Fibroblast of skin of abdomen (primary cell): ENCODE measurements at places on chromosomes 1 and 21.

DNA sequence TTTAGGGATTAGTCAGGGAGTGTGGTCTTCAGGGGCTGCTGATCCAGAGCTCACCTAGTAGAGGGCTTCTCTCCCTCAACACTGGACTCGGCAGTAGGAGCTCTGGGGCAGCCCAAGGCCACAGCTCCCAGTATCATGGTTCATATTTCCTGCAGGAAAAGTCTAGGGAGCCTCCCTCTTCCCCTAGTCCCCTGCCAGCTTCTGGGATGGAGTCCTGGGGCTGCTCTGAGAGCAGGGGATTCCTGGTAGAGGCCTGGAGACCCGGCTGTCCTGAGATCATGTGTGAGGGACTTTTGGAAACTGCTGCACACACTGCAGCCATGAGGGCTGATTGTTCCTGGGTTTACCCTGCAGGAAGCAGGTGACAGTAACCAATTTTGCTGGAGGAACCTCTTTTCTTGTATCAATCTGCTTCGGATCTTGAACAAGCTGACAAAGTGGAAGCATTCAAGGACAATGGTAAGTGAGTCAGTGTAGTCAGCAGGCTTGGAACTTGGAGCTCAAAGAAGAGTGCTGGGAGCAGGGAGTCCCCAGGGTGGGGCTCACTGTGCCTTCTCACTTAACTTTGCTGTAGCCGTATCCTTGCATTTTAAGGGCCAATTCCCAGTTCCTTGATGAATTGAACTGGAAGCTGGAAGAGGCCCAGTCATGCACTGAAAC lies 16.3 kb downstream of the STRIP1 start:
- DNase-seq, result no peak

DNA sequence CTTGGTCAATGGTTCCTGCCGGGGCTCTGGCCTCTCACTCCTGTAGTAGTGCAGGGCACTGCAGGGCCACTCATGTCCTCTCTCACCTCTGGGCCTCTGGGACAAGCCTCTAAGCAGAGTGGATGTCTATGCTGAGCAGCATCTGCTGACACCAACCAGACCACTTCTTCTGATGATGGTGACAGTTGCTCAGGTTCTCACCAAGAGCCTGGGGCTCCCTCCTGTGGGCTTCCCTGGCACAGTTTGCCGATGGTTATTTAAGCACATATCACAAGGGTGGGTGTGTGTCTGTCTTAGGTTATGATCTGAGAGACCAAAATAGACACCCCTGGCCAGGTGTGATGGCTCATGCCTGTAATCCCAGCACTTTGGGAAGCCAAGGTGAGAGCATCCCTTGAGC lies 17.4 kb upstream of the GPR137B start:
- no peak for DNase-seq

- DNase-seq, result no peak
These were observed 80.0 kb downstream of the EPS15 start for GRCh38 chr1:51439053-51439452.

- peak; percentile 91 for DNase-seq
These were observed 59.1 kb downstream of the CAMK2N1 start for GRCh38 chr1:20426923-20427322.

DNA sequence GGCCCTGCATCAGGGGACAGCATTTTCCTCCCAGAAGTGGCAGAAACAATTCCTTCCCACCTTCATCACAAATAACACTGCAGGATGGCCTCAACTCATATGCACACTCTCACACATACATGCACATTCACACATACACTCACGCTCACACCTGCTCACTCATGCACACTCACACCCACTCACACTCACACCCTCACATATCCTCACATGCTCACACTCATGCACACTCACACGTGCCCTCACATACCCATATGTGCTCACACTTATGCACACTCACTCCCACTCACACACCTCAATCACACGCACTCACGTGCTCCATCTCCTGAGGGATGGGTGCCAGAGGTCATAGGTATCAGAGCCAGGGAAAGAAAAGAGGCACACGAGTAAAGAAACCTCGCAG lies 77.1 kb downstream of the NFASC start:
- DNase-seq, result no peak

- peak; percentile 99 for DNase-seq
These were observed 167.6 kb downstream of the RHOU start for GRCh38 chr1:228902781-228903433.

DNA sequence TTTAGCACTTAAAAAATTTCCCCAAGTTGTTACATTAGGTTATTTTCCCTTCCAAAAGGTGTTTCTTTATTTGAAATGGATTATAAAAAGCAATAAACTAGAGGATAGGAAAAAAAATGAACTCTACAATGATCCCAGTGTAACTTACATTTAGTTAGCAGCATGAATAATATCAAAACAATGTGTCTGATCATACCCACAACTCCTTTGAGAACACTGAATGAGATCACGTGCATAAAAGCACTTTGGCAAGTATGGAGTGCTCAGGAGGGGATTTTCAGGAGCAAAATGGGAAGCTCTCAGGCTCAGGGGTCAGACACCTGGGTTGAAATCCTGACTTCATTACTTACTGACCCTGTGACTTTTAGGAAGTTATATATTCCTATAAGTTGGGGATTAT lies 369.7 kb upstream of the PROX1 start:
- no peak for DNase-seq

- no peak for DNase-seq
These were observed 26.7 kb downstream of the NDC1 start for GRCh38 chr1:53811414-53811851.
